ENCODE measurements at places on chromosomes 11 and 22.

DNA sequence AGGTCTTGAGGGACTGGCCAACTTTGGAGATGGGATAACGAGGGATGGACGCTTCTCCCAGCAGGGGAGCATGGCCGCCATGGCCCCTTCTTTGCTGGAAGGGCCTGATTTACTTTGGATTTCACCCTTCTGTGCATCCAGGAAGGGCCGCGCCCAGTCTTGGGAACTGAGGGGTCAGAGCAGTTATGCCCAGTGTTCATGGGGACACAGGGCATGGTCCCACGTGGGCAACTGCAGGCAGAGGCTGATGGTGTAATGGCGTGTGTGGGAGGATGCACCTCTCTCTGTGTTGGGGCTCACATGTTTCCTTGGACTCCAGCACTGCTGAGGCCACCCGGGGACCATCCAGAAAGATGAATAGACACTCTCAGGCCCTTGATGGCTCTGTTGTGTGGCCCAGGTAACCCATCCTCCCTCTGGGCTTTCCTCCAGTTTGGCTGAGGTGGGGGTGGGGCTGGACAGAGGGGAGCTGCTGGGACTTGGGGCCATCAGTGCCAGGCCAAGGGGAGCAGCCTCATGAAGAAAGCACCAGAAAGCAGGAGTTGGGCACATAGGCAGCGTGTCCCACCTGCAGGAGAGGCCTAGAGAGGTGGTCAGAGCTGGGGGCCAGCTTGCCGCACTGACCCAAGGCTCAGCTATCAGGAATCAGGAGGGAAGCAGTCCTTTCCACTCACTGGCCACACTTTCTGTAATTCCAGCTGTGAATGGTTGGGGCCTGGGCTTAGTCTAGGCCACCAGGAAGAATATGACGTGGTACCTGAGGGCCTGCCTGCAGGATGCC lies 1033.9 kb downstream of the TBC1D22A start:
- no peak for DNase-seq

DNA sequence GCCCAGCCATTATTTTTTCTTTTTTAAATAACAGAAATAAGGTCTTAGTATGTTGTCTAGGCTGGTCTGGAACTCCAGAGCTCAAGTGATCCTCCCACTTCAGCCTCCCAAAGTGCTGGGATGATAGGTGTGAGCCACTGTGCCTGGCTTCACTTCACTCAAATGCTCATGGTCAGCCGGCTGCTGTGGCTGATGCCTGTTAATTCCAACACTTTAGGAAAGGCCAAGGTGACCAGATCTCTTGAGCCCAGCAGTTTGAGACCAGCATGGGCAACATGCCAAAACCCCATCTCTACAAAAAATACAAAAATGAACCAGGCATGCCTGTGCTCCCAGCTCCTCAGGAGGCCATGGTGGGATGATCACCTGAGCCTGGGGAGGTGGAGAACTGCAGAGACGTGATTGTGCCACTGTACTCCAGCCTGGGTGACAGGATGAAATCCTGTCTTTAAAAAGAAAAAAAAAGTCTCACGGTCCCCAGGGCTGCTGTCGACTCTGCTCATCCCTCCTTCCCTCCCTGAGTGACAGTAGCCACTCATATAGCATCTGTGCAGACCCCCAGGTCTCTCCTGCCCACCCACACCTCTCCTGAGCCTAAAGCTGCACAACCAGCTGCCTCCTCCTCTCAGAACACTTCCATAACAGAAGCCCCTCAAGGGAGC lies 3.6 kb downstream of the YDJC start:
- DNase-seq = no peak

DNA sequence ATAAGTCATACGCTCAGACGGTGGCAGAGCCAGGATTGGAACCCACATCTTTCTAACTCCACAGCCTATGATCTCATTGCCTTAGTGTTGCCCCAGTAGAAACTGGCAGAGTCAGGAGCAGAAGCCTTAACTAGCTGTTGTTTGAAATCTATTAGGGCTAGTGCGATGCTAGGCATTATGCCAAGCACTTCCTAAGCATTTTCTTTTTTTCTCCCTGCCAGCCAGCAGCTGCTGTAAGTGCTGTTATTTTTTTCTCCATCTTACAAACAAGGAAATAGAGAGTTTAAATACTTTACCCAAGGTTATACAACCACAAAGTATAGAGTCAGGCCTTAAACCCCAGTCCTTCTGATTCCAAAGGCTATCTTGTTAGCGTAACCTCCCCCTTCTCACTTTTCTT lies 161.0 kb upstream of the SORL1-AS1 start:
- no peak for DNase-seq

DNA sequence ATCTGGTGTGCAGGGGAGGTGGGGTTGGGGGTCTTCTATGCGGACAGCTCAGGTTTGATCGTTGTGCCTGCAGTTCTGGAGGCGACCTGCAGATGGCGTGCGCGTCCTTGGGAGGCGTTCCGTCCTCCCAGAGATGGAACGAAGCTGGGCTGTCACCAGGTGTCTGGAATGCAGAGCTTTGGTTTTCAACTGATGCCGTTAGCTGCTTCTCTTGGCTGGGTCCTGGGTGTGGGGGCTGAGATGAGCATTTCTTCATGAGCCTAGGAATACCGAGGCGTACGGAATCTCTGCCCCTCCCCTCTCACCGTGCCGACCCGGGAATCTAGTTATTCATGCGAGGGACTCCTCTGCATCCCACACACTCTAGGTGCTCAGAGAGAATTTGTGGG lies 98.6 kb downstream of the CEP164 start:
- DNase-seq = no peak

- no peak for DNase-seq
These were observed 188.8 kb downstream of the BLID start for GRCh38 chr11:121927097-121927785.

- no peak for DNase-seq
These were observed 120.8 kb upstream of the SLC5A12 start for GRCh38 chr11:26842478-26843282.

GRCh38 chr22:27790376-27791158 lies 11.0 kb downstream of the MN1 start:
- DNase-seq = no peak

DNA sequence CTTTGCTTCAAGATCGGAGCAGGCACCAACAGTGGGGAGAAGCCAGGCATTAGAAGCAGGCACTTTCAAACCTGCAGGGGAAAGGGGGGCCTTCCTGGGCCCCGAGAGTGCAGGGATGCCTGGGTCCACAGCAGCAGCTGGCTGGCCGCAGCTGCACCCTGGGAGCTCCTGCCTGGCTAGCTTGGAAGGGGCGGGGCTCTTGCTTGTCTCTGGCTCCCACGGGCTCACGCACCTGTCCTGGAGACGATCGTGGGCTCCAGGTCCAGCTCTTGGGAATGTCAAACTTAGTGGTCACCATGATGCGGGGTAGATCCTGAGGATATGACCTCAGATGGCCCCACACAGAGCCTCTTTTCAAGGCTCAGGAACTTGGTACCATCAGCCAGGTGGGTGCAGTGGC lies 1673.2 kb downstream of the LRRC4C start:
- no peak for DNase-seq

DNA sequence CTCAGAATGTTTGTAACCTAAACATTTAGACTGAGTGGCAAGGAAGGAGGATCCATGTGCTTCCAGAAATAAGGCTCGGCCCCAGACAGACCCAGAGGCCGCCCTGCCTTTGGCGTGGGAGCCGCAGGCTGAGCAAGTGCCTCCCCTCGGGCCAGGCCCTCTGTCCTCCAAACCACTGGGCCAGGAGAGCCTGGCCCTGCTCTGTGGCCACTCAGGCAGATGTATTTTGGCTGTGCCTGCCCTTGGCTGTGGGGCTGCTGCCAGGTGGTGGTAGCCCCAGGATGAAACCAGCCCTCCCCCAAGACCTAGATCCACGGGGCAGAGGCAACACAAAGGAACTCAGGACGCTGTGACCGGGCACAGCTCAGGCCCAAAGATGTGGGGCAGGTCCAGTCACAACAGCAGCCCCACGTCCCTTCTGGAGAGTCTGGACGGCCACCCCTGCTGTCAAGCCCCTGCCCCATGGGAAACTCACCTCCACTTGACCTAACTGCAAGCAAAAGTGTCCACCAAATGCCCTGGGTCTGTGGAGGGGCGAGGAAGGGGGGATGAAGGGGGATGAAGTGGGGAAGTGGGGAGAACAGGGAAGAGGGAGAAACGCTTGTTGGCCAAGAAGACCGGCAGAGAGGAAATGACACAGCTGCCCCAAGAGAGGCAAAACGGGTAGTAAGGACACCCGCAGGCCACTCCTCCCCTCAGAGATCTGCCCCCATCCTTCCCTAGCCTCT lies 24.0 kb downstream of the PISD start:
- no peak for DNase-seq
